ENCODE measurements at places on chromosomes 13 and 19. TPM values are rescaled to one million over a fixed set of nuclear protein-coding genes. Genes with fewer than 3 reads are reported as not detected.

SHD gene
- total RNA-seq: not detected

MCEMP1 gene
- not detected for total RNA-seq

TMEM91 gene
- 3.7 TPM for total RNA-seq

FPR3 gene
- total RNA-seq: not detected

LILRB4 gene
- total RNA-seq: not detected

GNG7 gene
- total RNA-seq: 0.08 TPM

STAP2 gene
- total RNA-seq: not detected

ADGRE3 gene
- total RNA-seq: not detected

ZNF99 gene
- not detected for total RNA-seq

JAK3 gene
- 0.19 TPM for total RNA-seq
